Astrocyte of the hippocampus (primary cell): ENCODE measurements at places on chromosomes 1 and 21.
A peak's percentile ranks its signal among the peaks of the same experiment; 100 is the strongest.

- DNase-seq = no peak
Measured at GRCh38 chr1:233293556-233294446, 1.7 kb downstream of the PCNX2 start.

DNA sequence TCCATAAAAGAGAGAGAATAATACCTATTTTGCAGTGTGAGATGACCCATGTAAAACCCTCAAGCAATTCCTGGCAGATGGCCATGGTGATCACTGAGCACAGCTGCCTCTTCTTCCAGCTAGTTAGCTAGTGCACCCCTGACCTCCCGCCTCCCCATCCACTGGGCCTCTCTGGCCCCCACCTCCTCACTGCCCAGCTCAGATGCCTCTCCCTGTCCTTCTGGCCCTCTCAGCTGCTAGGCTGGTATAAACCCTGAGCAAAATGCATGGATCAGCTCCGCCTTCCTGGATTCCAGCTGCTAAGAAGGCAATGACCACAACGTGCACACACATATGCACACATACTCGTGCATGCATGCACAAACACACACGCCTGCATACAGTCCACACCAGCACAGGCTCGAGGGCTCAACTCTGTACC, 117.2 kb downstream of the DMRTB1 start:
- DNase-seq = no peak

DNA sequence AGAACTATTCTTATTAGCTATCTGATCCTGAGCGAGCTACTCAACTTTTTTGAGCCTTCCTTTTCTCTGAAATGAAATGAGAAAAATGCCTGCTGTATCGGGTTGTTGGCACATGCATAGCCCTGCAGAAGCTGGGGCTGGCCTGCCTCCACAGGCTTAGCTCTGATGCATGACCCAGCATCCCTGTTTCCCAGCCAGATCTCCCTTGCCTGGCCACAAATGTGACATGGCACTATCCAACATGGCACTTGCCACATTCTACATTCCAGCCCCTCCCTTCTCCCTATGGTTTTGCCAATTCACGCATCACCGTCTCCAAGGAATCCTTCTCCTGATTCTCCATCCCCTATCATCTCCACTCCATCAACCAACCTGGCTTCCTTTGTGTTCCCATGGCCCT, 13.8 kb downstream of the RNU5D-1 start:
- DNase-seq = peak; percentile 37

DNA sequence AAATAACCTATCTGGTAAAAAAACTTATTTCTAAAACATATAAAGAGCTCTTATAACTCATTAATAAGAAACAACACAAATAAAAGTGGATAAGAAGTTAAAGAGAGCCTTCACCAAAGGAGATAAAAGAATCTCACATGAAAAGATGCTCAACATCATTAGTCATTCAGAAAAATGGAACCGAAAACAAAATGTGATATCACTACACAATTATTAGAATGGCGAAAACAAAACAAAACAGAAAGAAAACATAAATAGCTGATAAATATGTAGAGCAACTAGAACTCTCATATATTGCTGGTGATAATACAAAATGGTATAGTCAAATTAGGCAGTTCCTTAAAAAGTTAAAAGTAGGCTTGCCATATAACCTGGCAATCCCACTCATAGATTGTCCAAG, 1109.3 kb downstream of the PLA2G4A start:
- DNase-seq = no peak

GRCh38 chr21:27070861-27071670, 104.2 kb upstream of the ADAMTS5 start:
- DNase-seq = no peak

GRCh38 chr1:205595435-205595834, 36.4 kb downstream of the ELK4 start:
- no peak for DNase-seq

DNA sequence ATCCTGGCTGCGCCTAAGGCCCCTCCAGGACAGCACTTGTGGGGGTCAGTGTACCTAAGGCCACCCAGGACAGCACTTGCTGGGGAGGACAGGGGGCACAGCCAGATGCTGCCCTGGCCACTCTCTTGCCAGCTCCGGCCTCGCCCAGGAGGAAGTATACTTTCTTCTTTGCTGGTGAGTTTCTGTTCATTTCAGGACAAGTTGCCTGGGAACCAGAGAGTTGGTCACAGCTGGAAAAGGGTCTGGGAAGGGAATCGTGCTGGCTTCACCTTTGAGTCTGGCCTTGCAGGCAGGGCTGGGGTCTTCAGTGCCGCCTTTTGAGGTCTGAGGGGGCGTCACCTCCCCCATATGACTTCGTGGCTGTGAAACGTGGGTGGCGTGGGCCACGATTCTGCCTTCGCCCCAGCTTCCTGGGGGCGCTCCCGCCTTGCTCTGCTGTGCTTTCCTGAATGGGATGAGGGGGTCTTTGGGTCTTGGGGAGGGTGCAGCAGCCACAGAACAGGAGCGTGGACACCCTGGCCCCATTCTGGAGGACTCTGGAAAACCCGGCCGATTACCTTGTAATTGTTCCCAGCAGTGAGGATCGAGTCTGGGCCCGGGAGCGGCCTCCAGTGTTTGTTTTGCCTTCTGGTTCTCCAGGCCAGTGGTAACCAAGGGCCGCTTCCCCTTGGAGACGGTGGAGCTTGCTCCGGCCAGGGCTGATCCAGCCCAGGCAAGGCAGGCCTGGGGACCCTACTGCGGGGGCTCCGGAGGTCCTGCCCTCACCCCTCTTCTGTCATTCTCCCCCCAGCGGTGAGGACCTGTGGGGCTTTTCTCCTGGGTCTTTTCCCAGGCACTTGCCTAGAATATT, 45.9 kb downstream of the SPSB1 start:
- no peak for DNase-seq

GRCh38 chr21:37757606-37758376, 158.5 kb downstream of the KCNJ6 start:
- peak; percentile 17 for DNase-seq

GRCh38 chr1:10910681-10911489, 101.6 kb upstream of the TARDBP start:
- no peak for DNase-seq

GRCh38 chr1:87735750-87736149, 407.1 kb downstream of the LMO4 start:
- DNase-seq = no peak

DNA sequence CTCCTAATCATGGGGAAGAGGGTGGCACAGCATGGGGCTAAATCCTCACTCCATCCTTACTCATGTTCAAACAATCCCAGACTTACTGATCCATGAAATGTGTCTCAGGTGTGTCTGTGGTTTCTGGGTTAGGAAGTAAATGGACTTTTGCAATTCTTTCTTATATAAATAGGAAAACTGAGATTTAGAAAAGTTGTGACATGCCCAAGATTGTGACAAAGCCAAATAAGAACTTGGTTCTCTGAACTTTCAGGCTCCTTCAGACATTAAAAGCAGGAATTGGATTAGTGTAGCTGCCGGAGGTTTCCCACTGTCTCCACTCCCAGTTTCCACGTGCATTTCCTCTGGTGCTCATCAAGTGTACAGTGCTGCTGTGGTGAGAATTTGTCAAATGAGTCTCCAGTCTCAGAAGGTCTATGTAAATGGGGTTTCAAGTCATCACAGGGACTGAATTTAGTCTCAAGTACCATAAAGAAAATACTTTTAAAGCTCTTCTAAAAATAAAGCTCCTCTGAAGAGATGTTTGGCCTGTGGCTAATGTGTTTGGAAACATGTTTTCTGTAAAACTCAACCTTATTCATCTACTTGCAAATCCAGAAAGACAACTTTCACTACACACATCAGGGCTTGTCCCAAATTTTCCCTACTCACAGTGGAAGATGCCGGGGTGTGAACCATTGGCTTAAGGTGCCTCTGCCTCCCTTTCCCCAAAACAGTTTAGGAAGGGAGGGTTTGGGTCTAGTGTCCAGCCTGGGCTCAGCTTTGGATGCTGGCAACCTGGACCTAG, 115.2 kb downstream of the NGF start:
- DNase-seq = peak; percentile 15

DNA sequence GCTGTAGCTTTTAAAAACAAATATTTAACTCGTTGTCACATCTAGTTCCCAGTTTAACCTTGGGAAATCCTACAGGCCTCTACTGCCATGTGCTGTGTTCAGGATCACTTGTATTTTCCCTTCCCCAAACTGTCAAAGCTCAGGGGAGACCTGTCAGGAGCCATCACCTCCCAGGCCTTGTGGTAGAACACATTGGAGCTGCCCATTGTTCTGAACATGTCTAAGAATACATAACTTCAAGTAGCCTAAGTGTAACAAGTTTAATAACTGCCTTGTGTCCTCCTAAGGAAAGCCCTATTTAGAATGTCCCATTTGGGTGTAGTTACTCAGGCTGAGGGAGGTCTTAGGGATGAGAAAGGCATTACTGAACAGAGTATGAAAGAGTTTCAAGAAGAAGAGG, 28.6 kb upstream of the PIGC start:
- DNase-seq = no peak

GRCh38 chr1:155173478-155174323, at the start of gene TRIM46:
TSS of gene TRIM46 (plus strand) at chr1:155173849. CDS start at chr1:155173967, 118 bp downstream.
- peak; percentile 80 for DNase-seq

DNA sequence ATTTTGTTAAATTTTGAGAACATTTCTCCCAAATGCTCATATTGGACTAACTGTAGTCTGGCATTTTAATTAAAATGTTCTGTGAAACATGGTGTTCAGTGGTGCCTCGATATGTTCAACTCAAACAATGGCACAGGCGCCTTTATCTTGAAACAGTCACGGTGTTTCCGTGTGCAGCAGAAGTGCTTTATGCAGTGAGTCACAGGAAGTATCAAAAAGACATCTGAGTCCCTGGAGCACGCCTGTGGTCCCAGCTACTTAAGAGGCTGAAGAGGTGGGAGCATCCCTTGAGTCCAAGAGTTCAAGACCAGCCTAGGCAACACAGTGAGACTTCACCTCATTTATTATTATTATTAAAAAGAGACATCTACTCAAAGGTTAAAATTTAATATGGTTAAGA, 52.2 kb downstream of the GREM2 start:
- DNase-seq = no peak

- no peak for DNase-seq
Measured at GRCh38 chr1:30607723-30608122, 115.7 kb downstream of the MATN1 start.

DNA sequence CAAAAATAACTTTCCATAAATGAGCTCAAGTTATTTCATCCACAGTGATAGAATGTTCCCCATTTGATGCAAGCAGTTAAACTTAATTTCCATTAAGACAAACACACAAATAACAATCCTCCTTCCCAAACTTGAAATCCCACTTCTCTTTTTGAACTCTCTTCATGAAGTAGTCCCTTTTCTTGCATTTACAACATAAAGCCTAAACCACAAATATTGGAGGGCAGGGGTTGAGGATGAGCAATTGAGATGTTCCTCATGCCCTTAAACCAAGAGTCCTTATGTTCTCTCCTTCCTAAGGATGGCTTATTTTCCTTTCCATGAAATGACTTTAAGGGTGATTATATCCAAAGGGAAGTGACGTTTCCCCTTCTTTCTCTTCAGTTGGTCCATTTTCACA, 228.8 kb downstream of the DISC1 start:
- DNase-seq = no peak

- no peak for DNase-seq
Measured at GRCh38 chr1:7388141-7388487, 383.0 kb upstream of the VAMP3 start.

GRCh38 chr1:6207921-6208320, 2.0 kb downstream of the RNF207 start:
- no peak for DNase-seq

DNA sequence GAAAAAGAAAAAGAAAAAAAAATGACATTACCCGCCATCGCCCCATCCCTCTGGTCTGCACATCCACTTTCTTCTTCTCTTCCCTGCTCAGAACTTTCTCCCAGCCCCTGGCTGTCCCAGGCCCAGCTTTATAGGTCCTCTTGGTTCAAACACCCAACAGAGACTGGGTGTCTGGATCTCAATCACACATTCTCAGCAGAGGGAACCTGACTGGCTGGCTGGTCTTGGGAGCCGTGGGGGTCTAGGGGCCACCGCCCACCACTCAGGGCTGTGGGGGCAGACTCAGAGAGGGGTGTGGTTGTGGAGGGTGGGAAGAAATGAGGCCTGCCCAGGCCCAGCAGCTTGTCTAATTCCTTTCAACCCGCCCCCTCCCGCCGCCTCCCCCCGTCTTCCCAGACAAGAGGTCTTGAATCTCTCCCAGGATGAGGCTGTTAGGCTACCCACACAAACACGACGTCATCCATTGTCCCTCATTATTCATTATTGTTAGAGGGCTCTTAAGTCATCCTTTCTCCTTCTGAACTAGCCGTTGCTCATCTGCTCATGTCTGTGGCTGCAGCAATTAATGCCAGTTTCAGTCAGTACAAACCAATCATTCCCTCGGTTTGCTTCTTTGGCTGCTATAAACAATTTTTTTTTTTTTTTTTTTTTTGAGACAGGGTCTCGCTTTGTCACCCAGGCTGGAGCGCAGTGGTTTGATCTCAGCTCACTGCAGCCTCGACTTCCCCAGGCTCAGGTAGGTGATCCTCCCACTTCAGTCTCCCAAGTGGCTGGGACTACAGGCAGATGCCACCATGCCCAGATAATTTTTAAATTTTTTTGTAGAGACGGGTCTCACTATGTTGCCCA, 40.6 kb upstream of the CLIC4 start:
- DNase-seq = peak; percentile 86

DNA sequence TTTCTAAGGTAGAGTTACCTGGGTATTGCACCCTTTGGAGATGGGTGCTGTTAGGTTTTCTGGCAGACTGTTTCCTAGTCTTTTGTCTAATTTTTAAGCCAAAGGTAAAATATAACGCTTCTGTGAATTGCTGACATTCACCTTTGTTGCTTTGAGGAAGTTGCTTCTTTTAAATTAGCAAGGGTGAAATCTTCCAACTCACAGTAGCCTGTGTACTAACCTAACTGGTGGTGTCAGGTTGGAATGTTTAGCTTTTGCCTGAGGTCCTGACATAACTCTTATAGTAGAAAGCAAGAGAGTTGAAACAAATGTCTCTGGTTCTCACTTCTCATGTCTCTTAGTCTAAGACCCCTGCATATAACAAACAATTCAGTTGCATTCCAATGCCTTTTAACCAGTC, 61.1 kb upstream of the LPGAT1 start:
- DNase-seq = no peak

DNA sequence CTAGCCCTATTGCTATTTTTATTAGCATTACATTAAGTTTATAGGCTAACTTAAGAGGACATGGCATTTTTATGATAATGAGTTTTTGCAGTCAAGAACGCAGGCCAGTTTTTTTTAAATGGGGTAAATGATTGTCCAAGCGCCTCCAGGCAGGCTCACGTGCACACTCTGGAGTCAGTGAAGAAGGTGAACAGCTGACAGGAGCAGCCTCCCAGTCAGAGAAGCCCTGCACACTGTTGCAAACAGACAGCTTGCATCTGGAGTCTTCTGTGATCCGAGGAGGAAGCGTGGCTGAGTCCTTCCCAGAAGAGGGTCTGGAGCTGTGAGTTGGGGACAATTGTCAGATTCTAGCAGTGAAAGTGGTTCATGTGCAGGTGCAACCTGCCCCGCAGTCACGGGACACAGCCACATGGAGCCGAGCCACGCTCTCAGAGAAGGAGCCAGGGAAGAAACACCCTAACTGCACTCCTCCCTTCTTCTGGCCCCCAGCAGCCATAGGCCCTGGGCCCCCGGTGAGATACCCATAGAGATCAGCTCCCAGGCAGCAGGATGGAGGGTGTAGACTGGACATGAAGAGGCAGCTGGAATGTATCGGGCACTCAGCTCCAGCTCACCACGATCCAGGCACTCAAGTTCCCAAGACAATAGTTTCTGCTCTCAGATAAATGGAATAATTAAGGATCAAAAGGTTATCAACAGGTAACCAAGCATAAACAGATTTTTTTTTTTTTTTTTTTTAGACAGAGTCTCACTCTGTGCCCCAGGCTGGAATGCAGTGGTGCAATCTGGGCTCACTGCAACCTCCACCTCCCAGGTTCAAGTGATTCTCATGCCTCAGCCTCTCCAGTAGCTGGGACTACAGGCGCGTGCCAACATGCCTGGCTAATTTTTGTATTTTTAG, 26.4 kb downstream of the CAPN2 start:
- DNase-seq = no peak
